Activated CD4-positive, CD25-positive, alpha-beta regulatory T cell treated with anti-CD3 and anti-CD28 coated beads, Interleukin-2, amount 50 U/mL, for 24 hours (primary cell): ENCODE measurements at places on chromosomes 1 and 21.

- no peak for ATAC-seq
Measured at GRCh38 chr1:110756506-110756905, 81.8 kb upstream of the KCNA3 start.

GRCh38 chr1:101033017-101033416 lies 7.4 kb upstream of the DPH5 start:
- ATAC-seq, result no peak

DNA sequence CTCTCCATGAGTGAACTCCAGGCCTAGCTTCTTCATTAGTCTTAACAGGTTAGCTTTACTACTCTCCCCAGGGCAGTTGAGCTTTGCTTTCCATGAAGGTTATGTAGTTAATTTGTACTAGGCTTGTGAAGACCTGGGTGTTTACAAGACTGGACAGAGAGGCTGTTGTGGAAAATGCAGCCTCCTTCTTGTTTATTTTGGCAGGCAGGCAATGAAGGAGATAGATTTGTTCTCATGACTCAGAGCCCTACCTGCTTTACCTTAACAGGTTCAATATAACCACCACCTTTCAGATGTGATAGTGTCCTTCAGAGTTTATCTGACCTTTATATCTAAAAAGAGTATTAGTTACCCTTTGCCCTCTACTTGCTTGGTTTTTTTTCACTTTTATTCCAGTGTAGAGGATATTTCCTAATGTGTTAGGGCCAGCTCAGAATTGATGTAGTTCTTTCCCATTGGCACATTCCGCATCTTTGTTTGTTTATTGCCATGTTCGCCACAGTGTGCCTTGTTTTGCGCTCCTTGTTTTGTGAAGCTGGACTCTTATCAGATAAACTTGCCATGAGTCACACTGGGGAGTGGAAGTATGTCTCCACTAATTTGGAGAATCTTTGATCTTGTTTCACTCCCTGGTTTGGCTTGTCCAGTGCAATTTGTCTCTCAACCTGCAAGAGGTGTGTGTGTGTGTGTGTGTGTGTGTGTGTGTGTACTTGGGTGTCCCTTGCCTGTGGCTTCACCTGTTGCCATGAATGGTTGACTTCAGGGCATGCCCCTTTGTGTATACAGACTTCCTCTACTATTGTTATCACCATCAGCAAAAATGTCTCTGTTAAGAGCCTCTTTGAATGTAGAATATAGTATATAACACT lies 87.4 kb upstream of the MACF1 start:
- ATAC-seq, result no peak

DNA sequence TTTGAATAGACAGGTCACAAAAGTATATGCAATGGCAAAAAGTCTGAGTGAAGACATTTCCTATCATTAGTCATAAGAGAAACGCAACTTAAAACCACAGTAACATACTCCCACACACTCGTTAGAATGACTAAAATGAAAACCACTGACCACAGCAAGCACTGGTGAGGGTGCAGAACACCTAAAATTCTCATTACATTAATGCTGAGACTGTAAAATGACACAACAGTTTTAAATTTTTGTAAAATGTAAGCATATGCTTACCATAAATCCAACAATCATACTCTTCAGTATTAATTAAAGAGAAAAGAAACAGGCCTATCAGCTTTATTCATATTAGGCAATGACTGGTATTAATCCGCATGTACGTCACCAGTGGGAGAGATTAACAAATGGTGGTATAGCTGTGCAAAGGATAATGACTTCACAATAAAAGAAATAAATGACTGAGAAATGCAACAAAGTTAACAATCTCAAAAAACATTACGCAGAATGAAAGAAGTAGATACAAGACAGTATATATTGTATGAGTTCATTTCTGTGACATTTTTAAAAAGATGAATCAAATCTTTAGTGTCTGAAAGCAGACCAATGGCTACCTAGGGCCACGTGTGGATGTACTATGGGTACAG lies 253.5 kb downstream of the AKT3 start:
- peak; percentile 76 for ATAC-seq

DNA sequence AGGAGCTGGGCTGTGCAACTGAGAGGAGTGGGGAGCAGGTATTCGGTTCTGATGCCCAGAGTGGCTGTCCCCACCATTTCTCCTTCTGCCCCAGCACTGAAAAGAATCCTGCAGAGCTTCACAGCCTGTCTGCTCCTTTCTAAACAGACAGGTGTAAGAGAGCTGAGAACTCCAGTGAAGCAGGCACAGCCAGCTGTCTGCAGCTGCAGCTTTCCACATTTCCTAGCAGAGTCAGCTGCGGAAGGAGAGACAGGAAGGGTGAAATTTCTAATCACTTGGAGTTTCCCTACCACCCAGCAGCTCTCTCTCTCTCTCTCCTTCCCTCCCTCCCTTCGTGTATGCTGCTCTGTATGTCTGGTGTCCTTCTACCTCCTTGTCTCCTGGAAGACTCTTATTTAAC lies 40.5 kb upstream of the GJB5 start:
- no peak for ATAC-seq

GRCh38 chr1:242086706-242087105 lies 87.8 kb upstream of the MAP1LC3C start:
- ATAC-seq, result no peak

GRCh38 chr1:39720094-39720999 lies 18.3 kb upstream of the PPIE start:
- ATAC-seq, result peak; percentile 45

GRCh38 chr1:235838021-235838420 lies 28.7 kb downstream of the LYST start:
- ATAC-seq, result peak; percentile 55

GRCh38 chr21:45327441-45328197 lies 39.9 kb upstream of the POFUT2 start:
- no peak for ATAC-seq

- ATAC-seq, result no peak
Measured at GRCh38 chr21:41726970-41727783, 39.7 kb downstream of the RIPK4 start.

- no peak for ATAC-seq
Measured at GRCh38 chr21:41240040-41240439, 72.1 kb downstream of the BACE2 start.

DNA sequence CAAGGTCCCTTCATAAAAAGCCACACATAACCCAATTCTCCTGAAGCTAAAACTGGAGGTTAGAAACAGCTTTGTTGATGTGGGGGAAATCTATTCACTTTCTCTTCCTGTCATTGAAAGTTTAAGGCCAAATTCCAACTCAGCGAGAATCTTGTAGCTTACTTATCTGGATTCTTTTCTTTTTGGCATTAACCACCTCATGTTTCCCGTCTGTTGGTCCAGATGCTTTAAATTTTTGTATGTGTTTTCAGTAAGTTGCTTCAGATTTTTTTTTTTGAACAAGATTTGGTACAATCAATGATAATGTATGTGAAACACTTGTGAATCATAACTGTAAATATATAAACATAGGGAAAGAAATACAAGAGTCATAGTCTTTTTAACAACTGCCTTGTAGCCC lies 33.7 kb upstream of the NEK7 start:
- no peak for ATAC-seq

GRCh38 chr21:27571706-27572105 lies 604.8 kb upstream of the ADAMTS5 start:
- no peak for ATAC-seq

GRCh38 chr1:8396786-8397406 lies 79.0 kb downstream of the SLC45A1 start:
- peak; percentile 84 for ATAC-seq

- no peak for ATAC-seq
Measured at GRCh38 chr1:194809665-194810064, 1623.3 kb upstream of the B3GALT2 start.

GRCh38 chr1:208203848-208204609 lies 40.2 kb downstream of the PLXNA2 start:
- no peak for ATAC-seq

DNA sequence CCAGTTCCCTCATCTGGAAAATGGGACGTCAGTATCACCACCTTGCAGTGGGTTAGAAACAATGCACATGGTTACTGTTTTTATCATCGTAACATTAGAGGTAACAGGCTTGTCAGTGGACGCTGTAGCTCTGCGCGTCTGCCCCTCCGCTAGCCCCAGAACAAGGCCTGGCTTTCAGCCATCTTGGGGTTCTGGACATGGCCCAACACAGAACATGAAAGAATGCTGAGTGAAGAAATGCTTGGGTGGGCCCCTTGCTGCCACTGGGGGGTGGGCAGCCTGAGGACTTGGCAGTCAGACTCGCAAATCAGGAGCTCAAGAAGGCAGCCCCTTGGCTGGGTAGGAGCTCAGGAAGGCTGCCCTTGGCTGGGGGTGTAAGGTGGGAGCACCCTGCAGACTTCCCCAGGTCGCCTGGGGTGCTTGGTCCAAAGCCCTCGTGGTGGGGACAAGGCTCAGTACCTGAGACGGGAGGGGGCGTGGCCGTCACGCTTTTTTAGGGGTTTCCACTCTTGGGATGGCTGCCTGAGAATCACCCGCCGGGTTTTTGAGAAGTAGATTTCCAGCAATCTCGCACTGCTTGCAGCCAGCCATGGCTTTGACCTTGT lies 51.7 kb downstream of the SLC37A1 start:
- no peak for ATAC-seq

- no peak for ATAC-seq
Measured at GRCh38 chr1:61618755-61619154, 106.2 kb downstream of the TM2D1 start.

DNA sequence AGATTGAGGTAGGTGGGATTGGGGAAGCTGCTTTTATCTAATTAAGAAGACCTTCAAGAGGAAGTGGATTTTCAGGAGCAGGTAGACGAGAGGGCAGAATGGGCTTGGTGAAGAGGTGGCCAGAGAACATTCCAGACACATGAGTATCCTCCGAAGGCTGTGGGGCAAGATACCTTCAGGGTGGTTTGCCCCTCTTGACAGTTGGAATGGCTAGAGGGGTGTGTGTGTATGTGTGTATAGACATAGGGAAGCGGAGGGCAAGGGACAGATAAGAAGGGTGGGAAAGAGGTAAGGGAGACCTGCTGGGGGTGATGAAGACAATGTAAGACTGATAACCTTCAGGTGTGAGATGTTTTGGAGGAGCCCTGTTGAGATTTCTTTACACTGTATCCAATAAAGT lies 46.8 kb upstream of the TSPAN2 start:
- no peak for ATAC-seq

DNA sequence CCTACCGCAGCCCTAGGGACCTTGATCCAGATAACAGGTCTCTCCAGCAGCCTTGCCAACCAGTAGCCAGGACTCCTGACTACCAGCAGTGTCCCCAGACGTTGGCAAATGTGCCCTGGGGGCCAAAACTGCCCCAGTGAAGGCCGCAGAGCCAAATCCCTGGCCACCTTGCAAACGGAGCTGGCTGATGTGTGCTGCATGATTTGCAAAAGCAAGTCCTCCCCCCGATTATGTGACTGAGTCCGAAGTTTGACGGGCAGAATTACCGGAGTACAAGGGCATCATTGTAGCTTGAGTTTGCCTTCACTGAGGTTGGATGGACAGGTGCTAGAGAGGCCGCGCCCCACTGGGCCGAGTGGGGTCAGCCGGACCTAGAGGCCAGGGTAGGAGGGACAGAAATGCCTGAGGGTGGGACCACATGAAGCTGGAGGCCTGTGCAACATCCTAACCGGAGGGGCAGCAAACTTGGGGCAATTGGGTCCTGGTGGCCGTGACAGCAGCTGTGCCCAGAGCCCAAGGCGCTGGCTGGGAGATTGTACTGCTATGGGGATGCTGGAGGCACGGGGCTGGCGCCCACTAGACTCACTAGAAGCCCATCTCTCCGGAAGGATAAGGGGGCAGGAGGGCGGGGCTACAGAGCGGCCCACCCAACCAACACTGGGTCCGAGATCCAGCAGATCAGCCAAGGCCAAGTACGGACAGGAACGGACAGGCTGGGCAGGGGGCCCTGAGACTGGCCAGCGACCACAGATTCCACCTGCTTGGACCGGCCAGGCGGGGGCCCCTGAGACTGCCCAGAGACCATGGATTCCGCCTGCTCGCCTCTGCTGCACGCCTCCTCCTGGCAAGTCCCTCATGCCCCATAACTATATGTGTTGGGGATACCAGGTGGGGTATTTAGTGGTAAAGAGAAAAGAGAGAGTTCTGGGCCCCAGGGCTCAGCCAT lies 2.8 kb downstream of the ARHGEF16 start:
- ATAC-seq, result no peak

DNA sequence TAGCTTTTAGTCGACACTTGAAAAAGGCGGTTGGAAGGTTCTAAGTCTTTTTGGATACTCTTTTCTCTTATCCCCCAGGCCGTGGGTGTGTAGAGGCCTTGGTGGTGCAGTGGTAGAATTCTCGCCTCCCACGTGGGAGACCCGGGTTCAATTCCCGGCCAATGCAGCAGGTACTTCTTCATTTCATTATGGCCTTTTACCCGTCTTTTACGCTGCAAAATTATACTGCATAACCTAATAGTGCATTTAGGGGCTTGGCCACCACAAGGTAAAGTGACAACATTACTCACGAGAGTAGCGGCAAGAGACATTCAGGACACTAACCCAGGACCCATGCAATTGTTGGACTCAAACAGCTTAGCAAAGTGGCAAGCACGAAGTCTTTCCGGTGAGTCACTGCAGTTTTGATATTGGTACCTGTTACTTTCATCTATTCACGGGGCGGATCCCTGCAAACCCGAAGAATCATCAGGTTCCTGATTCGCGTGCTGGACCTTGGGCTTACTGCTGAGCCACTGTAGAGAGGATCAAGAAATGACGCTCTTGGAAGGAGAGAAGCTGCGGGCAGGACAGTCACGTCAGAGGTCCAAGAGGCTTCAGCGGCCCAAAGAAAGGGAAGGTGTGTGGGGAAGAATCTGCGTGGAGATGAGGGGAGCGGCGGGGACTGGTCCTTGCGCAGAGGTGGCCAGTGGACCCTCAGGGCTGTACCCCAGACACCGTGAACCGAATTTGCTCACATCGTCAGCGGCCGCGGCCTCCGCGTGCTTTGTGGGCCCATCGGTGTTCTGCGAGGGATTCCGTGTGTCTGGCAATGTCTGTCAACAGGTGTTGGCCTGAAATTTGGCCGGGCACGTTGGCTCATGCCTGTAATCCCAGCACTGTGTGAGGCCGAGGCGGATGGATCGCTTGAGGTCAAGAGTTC lies 12.9 kb upstream of the RNU1-4 start:
- peak; percentile 53 for ATAC-seq

- ATAC-seq, result peak; percentile 34
Measured at GRCh38 chr21:44297525-44298290, 2.1 kb upstream of the PFKL start.

GRCh38 chr21:31530897-31531705 lies 128.4 kb upstream of the SOD1 start:
- ATAC-seq, result no peak

DNA sequence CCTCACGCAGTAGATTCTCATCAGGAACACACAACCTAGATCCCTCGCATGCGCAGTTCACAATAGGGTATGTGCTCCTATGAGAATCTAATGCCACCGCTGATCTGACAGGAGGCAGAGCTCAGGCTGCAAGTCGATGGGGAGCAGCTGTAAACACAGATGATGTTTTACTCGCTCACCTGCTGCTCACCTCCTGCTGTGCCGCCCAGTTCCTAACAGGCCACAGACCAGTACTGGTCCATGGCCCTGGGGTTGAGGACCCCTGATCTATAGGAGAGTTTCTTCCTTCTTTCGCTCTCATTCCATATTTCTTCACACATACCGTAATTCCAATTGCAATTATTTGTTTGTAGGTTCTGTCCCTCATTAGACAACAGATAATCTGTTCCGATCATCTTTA lies 103.4 kb downstream of the CLEC20A start:
- no peak for ATAC-seq
